Left lung (tissue), 14 donors: ENCODE measurements at places on chromosomes 5 and 9.
A peak's percentile ranks its signal among the peaks of the same experiment; 100 is the strongest.

GRCh38 chr5:38673671-38674071 lies 117.2 kb upstream of the LIFR start:
- no peak for DNase-seq

- DNase-seq: no peak
Measured at GRCh38 chr9:1959371-1959770, 55.8 kb upstream of the SMARCA2 start.

DNA sequence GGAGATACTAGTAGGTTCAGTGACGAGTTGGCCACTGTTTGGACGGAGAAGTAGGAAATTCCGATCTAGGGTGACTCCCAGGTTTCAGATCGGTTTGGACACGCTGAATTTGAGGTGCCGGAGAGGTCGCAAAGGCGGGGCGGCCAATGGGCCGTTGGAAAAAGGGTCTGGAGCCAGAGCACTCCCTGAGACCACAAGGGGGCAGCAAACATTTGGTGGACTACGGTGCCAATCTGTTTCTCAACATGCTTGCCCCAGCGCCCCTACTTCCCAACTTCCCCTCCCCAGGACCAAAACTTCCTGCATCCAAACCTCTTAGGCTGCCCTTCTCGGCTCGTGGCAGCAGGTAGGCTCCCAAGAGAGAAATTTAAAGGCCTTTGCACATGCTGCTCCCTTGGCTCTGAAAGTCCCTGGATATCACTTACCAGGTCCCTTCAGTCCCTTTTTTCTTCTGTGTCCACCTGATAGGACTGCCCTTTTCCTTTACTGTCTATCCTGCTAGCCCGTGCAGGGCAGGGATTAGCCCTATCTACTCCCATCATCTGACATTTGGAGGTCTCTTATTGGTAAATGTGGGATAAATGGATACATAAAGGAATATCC lies 992 bp upstream of the RPP25L start:
- DNase-seq: peak; percentile 70

DNA sequence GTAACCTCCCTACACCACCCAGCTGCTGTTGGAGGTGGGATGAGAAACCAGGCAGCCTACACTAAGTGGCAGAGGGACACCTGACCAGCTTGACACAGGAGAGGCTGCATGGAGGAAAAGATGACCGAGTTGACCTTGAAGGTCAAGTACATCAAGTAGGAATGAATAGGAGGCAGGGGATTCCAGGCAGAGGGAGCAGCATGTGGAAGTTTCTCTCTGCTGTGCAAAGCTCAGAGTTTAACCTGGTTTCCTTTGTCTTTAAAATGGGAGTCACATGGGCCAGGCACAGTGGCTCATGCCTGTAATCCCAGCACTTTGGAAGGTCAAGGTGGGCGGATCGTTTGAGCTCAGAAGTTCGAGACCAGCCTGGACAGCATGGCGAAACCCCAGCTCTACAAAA lies 32.6 kb downstream of the SPRY4 start:
- no peak for DNase-seq
